ENCODE measurements at places on chromosomes 11 and 22.

GRCh38 chr11:12544986-12545775, 129.0 kb upstream of the TEAD1 start:
- DNase-seq = no peak

- no peak for DNase-seq
Measured at GRCh38 chr22:22817468-22818201, 70.0 kb upstream of the IGLL5 start.

DNA sequence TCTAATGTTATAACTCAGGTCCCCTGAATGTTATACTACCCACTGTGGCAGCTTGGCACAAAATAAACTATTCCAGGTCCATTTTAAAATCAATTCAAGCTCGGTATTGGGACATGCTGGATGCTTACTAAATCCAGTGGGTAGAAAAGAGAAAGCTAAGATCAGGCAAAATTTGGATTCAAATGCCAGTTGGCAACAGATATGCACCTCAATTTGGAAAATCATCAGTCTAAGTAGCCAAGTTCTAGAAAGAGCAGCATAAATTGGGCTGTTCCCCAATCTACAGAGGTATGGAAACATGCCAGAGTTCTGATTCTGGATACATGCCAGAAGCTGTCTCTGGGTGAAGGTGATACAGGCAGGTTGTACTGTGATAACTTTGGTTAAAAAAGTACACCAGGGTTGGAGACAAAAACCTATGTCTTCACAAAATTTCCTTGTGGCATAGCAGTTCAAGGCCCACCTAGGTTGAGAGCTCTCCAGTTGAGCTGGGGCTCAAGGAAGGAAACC, 427.8 kb downstream of the LRRC4C start:
- no peak for DNase-seq

DNA sequence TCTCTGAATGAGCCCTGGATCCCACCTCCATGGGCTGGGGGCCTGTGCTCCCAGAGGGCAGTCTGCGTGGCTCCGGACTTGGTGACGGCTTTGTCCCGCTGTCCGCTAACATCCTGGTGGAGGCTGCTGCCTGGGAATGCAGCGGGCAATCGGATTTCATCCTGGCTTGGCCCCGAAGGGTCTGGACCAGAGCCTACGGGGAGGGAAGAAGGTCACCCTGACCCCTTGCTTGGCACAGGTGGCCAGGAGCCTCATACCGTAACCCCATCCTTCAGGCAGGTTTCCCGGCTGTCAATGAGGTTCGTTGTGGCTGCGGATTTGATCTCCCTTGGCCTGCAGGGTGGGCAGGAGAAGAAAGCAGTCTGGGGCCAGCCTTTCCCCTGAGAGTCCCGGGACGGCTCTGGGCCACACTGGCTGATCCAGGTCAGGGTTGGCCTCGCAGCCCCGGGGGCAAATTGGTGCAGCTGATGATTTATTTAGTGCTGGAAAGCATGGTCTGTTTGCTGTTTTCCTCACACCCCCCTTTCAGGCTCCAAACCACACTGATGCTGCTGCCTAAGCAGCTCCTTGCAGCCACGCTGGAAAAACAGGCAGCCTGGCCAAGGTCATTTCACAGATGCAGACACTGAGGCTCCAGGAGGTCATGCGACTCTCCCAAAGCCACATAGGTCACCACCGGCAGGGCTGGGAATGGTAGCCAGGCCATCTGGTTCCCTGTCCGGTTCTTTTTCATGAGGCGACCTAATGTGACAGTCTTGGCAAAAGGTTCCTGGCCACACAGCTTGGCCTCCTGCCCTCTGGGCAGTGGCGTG, 15.0 kb downstream of the PRDM11 start:
- DNase-seq = no peak

DNA sequence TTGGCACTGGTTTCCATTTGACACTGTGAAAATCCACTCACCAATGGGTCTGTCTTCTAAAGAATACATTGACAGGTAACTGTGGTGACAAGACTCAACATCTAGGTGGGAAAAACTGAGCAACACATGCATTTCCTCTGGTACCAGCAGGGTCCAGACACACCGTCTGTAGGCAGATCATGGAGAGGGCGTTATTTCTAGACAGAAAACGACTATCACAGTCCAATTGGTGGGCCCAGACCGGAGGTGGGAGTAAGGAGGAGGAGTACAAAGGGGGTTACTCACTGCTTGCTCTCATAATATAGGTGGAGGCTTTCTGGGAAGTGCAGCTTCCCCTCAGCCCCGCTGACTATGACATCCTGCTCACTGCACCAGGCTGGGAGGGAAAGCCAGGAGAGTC, 9.9 kb downstream of the OVCH2 start:
- DNase-seq = no peak

- no peak for DNase-seq
Measured at GRCh38 chr22:20957683-20958431, 9.2 kb upstream of the AIFM3 start.

DNA sequence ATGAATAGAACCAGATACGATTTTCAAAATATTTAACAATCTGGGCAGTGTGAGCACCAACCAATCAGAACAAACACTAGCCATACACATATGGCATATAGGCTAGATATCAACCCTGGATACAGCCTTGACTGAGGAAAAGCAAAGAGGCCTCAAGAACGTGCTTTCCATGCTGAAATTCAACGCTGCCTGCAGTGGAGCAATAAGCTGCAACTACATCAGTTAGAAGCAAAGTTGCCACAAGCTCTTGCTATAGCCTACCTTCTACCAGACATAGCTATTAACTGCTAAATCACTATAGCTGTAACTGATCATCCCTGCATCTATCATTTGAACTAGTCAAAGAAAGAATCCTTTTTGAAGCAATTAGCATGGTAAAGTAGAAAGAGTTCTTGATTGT, 42.5 kb downstream of the DENND5A start:
- no peak for DNase-seq

- no peak for DNase-seq
Measured at GRCh38 chr11:8988329-8989234, 15.2 kb downstream of the NRIP3 start.

DNA sequence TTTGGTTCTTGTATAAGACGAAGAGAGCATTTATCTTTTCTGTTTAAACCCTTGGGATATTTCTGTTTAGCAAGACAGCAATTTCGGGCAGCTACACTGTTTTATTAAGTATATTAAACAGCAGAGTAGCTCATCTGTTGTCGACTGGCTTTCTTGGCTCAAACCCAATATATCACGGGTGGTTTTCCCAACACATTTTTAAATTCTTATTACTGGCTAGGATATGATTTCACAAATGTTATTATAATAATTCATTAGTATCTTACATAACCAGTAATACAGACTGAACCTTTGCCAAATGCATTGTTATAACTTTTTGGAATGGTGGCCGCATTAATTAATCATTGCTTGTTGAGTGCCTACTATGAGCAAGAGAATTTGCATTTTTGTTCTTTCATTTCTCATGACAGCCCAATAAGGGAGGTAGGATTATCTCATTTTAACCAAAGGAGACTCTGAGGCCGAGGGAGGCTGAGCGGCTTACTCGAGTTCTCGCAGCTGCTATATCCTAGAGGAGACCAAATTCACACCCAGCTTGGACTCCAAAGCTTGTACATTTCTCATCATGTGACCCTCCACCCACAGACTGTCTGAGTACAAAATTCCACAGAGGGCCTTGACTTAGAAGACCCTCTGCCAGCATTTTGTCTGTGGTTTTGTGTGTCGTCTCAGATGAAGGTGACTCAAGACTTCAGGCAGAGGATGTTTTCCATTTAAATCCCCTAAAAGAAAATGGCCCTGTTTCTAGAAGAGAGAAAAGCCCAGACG, 304.9 kb downstream of the NTM start:
- no peak for DNase-seq

GRCh38 chr22:26017932-26018331, 151.3 kb upstream of the SEZ6L start:
- no peak for DNase-seq

Measured in stimulated activated CD4-positive, alpha-beta T cell treated with anti-CD3 and anti-CD28 coated beads, Interleukin-15, amount 100 ng/mL, for 48 hours (primary cell).